ENCODE measurements at places on chromosomes 1 and 21.
A peak's percentile ranks its signal among the peaks of the same experiment; 100 is the strongest.

- peak; percentile 18 for DNase-seq
Measured at GRCh38 chr1:162854245-162854882, 6.6 kb downstream of the CCDC190 start.

GRCh38 chr21:38433471-38433870 is 64.8 kb downstream of the ERG start:
- DNase-seq, result no peak

- no peak for DNase-seq
Measured at GRCh38 chr1:192592517-192592916, 16.9 kb downstream of the RGS1 start.

DNA sequence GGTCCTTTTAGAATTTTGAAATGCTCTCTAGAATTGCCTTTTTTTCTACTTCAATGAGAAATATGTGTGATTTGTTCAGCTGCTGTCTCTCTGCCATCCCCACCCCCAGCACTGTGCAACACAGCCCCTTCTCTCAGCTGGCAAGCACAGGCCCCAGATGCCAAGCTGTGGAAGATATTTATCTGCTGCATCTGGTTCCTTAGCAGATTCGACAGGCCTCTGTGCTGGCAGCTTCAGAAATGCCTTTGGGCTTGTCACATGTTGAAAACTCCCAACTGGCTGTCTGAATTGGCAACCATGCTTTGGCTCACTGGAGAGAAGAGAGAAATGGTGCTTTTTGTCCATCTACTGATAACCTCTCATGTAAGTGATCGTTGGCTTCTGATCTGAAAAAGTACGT is 206.7 kb upstream of the C1orf87 start:
- DNase-seq, result no peak

GRCh38 chr1:28537457-28538199 is 15.3 kb upstream of the TRNAU1AP start:
- DNase-seq, result no peak

DNA sequence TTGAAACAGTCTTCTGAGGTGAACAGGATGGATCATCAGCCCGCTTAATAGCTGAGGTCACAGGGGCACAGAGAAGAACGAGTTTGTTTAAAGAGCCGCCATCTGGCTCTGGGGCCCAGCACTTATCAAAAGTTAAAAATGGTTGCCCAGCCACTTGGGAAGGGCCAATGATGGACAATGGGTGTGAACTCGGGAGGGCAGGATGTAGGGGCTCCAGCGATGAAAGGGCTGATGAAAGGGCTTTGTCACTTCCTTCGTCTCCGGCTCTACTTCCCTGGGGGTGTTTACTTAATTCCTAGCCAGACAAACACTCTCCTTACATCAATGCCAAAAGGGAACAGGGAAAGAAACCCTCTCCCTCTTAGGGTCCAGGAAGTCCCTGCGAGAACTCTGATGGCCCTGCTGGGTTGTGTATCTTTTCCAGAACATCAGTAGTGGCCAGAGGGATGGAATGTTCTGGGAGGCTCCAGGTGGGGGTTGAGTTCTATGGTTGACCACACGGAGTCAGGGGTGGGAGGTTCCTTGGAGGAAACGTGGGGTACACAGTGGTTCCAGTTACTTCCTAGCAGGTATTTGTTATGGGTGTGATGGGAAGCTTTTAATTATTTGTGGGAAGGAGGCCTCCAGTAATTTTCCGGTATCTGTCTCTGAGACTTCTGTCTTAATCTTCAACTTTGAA is 9.0 kb upstream of the ABCG1 start:
- DNase-seq, result no peak

DNA sequence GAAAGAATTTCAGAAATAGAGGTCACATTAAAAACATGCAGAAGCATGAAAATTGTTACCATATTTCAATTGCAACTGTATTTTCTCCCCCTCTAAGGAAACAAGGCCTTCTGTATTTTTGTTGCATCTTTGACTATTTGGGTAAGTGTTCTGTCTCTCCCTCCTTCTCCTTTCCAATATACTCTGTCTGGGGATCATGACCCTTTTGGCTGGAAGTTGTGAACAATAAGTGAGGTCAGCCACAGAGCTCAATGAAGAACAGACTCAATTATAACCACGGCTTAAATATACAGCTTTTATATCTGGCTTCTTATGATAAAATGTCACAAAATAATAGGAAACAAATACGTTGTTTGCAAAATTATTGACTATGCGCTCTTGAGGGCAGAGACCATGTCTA is 47.1 kb downstream of the SPAG17 start:
- DNase-seq, result no peak

GRCh38 chr1:58746757-58747156 is 37.1 kb downstream of the JUN start:
- no peak for DNase-seq

- no peak for DNase-seq
Measured at GRCh38 chr1:25113086-25113485, 119.2 kb downstream of the SYF2 start.

DNA sequence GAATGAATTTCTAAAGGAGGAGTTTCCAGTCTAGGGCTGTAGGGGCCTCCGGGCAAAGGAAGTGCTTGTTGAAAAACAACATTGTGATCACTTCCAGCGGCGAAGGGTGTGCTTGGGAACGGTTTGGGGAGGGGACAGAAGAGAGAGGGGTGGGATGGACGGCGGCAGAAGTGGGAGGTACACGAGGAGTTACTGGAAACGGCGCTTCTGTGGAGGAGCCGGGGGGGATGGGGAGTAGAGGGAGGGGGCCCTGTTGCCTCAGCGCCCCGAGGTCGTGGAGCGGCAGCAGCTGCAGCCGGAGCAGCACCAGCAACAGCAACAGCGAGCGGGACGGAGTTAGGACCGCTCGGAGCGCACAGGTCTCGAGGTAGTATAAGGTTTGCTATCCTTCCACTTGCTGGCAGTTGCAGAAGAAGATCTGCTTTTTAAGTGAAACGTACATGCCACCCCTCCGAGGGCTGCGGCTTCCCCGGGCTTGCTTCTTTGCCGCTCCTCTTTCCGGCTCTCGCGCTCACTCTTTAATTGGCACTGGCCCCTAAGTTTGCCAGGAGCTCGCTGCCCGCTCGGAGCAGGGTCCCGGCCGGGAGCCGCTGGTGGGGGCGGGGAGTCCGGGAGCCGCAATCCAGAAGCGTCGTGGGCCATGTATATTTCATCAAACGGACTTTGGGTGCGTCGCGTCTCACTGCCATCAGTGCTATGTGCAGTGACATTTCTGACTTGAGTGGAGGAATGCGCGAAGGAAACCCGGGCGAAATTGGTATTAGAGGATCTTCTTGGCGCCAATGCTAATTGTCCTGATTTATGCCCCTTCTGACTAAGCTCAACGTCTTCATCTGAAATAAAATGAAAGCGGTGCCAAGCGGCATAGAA is 771 bp upstream of the NTNG1 start:
- DNase-seq, result peak; percentile 36

DNA sequence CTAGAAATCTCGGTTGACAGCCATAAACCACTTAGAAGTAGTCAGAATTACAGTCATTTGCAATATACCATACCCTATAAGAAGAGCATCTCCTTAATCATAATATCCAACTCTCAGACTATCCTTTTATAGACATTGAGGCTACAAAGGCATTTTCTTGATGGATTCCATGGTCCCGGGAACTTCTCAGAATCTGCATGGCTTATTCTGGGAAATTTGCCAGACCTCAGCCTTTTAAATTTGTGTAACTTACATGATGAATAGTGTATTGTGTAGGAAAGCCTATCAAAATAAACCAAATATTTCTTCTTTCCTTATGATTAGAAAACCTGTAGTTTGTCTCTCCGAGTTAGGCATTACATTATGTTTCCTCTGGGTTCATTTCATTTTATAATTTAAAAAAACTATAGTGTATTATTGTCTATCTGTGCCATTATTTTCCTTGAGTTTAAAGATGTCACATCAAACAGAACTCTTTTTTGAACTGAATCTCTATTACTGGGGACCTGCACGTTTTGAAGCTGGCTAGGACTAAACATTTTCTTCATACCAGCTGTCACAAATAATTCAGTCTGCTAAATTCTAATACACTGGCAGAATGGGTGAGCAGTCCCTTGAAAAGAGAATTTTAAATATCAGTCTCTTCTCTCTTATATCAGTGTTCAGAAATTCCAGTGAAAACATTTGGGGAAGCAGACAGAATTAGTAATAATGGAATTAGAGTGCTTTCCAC is 102.9 kb downstream of the GABPA start:
- DNase-seq, result no peak

DNA sequence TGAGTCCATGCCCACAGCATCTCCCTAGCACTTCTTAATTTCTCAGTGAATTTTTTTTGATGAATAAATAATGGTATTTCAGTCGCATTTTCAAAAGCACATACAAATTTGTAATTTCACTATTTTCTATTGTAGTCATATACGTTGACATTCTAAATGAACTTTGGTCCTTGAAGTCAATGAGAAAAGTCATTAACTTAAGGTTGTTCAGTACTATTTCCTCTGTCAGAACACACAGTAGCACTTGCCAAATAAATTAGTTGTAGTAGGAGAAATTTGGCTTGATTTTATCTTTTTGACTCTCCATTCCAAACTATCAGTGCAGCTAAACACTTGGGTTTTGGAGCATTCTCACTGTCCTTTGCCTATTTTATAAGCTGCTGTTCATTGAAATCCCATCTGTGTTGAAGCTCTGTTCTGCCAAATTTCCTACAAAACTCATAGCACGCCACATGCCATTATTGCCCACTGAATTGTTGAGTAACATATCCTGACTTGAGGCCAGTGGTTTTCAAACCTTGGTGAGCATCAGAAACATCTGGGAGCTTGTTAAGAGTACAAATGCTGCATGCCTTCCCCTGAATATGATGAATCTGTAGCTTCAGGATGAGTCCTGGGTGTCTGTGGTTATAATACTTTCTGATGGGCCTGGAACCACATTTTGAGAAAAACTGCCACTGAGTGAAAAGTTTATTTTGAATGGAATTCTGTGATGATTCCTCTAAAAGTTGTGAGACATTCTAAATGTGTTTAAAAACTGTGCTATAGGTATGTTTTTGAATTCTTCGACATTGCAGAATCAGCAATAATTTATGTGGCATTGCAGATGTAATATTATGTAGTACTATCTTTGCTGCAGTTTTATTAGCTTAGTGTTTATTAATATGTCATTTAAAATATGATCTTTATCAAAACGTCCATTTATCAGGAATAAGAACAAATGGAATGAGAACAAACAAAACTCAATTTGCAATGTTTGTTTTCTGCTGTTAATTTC is 78.9 kb downstream of the DNM3 start:
- no peak for DNase-seq

GRCh38 chr1:90509225-90510048 is 207.7 kb downstream of the BARHL2 start:
- DNase-seq, result no peak

DNA sequence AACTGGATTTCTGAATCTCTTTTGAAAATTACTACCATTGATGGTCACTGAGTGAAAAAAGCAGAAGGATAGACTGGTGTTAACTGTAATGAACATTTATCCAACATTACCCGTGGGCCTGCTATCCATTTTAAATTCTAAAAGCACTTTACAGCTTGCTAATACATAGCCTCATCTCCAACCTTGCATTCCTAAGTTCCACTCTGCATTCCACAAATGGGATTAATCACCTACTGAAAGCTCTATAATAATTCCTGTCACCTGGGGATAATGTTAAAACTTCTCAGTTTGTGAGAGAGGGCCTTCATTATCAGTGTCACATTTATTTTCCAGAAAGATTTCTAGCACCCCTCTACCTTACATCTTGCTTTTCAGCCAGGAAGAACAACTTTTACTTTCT is 38.2 kb downstream of the PTPRC start:
- no peak for DNase-seq

DNA sequence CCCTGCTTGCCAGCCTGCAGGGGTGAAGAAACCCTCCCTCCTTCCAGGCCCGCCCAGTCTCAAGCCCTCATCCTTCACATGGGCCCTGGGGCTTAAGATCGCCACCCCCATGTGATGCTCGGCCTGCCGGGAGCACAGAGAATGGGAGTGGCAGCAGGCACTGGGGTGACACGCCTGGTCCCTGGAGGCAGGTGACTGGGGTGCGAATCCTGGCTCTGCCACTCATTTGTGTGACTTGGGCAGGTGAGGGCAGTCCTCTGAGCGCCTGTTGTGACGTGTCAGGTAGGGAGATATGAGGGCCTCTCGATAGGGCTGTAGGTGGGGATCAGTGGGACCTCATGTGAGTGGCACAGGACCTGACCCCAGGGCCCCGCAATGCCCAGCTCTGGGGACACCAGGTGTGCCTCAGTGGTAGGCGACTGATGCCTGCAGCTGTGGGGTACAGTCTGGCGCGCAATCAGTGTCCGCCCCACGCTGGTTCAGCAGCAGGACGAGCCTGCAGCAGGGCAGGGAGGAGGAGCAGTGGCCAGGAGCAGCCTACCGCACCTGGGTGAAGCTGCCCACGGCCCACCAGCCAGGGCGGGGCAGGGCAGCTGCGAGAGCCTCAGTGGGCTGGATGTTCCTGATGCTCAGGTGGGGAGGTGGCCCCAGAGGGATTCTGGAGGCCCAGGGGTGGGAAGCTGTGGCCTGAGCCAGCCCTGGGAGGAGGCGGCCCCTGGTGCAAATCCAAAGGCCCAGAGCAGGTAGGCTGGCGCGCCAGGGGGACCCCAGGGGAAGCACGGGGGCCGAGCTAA is 6.2 kb downstream of the SH2D5 start:
- DNase-seq, result no peak

GRCh38 chr1:68270951-68271350 is 38.6 kb upstream of the WLS start:
- DNase-seq, result no peak

- no peak for DNase-seq
Measured at GRCh38 chr1:106747232-106747631, 309.2 kb upstream of the PRMT6 start.

DNA sequence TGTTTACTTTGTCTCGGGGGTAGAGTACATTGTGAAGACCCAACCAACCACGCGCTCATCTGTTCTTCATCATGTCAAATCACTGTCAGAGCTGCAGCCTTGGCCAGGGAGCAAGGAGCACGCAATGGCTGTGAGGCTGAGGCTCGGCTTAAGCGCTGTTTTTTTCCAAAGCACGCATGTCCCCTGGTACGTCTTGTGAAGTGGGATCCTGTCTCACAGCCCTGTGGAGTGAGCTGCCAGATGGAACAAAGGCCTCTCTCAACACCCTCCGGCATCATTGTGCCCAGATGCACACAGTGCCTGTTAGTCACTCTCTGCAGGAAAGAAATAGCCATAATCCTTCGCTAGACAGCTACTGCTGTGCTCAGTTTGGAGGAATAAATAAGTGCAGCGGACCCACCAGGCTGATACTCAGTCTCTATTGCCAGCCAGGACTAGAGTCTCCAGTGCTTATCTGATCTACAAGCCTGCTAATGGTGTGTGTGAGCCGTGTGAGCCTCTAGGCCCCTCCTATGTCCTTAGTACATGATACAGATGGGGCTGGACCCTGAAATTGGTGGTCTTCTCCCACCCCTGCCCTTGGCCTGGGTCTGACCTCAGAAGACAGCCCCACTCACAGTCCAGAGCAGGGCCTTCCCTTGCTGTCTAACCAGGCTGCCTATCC is 91.3 kb upstream of the COA6 start:
- DNase-seq, result no peak

DNA sequence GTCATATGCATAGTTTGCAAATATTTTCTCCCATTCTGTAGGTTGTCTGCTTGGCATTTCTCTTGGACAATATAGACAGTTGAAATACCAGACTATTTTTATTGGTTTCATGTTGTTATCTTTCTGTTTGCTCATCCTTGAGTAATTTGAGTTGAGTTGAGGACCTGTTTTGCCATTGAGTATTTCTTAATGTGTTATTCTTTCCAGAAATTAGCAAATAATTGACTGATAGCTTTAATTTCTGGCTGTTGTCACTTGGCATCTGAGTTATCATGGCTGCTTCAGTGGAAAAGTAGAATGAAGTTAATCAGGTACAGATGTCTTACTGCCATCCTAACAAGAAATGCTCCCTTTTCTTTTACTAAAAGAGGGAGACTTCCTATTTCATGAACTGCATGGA is 264.8 kb upstream of the DUSP10 start:
- DNase-seq, result no peak

GRCh38 chr1:203133970-203134725 is 6.6 kb downstream of the ADORA1 start:
- no peak for DNase-seq

Measured in memory B cell (primary cell).